Choroid plexus epithelial cell (primary cell): ENCODE measurements at places on chromosomes 16 and 17.

- no peak for DNase-seq
These were observed 688.2 kb upstream of the KIF2B start for GRCh38 chr17:53134548-53134947.

DNA sequence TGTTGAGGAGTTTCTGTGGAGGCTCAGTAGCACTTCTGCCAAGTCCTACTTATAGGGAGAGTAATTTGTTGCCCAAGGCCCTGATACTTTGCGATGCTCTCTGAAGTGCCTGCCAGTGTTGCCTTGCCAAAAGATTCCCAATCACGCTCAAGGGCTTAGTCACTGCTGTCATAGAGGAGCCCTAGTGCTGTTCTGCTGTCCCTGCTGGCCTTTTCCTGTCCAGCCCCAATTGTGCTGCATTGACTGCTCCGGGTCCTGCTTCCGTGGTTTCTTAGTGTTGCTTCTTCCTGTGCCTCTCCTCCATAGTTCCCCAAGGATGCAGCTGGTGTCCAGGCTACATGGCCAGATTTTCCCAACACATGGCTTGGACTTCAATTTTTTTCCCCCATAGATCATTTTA, 13.9 kb downstream of the NUP93 start:
- no peak for DNase-seq

DNA sequence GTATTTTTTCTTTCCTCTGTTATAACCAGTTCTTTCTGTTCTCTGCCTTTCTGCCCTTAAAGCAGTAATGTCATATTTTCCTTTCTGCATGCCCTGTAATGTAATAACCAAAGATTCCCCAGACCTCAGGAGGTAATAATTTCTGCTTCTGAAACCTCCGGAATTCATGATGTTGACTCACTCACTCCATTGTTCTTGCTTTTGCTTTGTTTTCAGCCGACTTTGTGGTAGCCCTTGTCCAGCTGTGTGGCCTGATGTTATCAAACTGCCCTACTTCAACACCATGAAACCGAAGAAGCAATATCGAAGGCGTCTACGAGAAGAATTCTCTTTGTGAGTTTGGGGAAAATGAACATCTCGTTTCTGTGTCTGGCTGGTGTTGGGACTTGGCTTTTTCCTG, 55.9 kb downstream of the CDK12 start:
- peak; percentile 58 for DNase-seq

DNA sequence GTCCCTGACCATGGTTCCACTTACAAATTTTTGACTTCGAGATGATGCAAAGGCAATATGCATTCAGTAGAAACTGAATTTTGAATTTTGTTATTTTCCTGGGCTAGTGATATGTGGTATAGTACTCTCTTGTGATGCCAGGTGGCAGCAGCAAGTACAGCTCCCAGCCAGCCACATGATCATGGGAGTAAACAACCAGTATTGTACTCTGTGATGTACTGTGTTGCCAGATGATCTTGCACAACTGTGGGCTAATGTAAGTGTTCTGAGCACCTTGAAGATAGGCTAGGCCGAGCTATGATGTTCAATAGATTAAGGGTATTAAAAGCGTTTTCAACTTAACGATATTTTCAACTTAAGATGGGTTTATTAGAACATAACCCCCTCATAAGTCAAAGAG, 250.8 kb downstream of the STX8 start:
- peak; percentile 70 for DNase-seq

- no peak for DNase-seq
These were observed 581 bp upstream of the TMEM208 start for GRCh38 chr16:67226295-67226803.

- DNase-seq, result peak; percentile 45
These were observed 41.7 kb downstream of the RMI2 start for GRCh38 chr16:11386791-11387546.

DNA sequence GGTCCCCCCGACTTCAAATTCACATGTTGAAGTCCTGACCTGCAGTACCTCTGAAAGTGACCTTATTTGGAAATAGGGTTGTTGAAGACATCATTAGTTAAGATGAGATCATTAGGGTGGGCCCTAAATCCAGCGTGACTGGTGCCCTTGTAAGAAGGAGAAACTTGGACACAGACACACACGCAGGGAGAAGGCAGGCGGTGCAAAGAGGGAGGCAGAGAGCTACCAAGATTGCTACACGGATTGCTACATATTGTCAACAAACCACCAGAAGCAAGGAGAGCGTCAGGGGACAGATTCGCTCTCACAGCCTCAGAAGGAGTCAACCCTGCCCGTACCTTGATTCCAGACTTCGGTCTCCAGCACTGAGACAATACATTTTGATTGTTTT, 6.8 kb upstream of the WBP2 start:
- DNase-seq, result no peak

DNA sequence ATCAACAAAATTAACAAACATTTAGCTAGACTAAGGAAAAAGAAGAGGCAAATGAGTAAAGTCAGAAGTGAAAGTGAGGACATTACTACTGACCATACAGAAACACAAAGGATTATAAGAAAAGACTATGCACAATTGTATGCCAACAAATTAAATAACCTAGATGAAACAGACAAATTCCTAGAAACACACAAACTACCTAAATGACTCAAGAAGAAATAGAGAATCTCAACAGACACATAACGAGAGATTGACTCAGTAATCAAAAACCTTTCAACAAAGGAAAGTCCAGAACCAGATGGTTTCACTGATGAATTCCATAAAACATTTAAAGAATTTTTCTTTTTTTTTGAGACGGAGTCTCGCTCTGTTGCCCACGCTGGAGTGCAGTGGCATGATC, 35.7 kb upstream of the MYLK3 start:
- no peak for DNase-seq

DNA sequence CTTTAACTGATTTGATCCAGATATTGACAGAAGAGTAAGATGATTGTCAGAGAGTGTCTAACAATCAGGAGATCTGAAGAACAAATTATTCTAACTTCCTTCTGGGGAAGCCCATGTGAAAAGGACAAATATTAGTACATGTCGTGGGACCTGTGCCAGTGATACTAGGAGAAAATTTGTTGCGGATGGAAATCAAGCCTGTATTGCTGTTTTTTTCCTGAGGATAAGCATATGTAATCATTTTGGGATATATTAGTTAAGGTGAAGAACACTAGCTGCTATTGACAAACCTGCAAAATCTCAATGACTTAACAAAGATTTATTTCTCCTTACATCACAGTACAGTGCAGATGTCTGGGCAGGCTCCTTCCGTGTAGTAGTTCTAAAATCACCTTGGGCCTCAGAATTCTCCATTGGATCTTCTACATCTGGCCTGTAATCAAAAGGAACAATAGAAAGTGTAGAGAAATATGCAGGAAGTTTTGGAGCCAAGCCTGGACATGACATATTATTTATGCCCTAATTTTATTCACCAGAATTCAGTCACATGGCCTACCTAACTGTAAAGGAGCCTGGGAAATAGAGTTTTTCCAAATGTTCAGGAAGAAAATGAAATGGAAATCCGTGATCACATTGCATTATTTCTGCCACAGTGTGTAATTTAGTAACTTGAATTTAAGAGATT, 58.3 kb downstream of the CYB561 start:
- DNase-seq, result no peak

DNA sequence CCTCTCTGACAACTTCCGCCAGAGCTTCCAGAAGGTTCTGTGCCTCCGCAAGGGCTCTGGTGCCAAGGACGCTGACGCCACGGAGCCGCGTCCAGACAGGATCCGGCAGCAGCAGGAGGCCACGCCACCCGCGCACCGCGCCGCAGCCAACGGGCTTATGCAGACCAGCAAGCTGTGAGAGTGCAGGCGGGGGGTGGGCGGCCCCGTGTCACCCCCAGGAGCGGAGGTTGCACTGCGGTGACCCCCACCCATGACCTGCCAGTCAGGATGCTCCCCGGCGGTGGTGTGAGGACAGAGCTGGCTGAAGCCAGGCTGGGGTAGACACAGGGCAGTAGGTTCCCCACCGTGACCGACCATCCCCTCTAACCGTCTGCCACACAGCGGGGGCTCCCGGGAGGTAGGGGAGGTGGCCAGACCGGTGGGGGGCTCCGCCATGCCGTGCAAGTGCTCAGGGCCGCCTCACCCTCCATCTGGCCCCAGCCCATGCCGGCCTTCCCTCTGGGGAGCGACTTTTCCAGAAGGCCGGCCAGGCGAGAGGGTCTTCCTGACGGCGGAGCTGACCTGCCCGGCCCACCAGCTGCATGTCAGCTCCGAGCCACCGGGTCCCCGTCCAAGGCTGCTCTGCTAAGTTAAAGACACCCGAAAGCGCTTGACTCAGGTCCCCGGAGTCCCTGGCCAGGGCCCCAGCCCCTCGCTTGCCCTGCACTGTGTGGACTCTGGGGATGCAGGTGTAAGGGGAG, 7.4 kb downstream of the SSTR5 start:
- no peak for DNase-seq

- no peak for DNase-seq
These were observed 46.8 kb downstream of the SREBF1 start for GRCh38 chr17:17789828-17790636.
